ENCODE measurements at places on chromosomes 7 and 10.

- no peak for DNase-seq
Measured at GRCh38 chr7:143439866-143440265, 3.4 kb upstream of the TAS2R60 start.

GRCh38 chr10:113993489-113993991, 50.1 kb upstream of the ADRB1 start:
- no peak for DNase-seq

- DNase-seq, result no peak
Measured at GRCh38 chr10:121615435-121615793, 17.2 kb upstream of the FGFR2 start.

- DNase-seq, result no peak
Measured at GRCh38 chr7:50681432-50682045, 101.2 kb downstream of the GRB10 start.

DNA sequence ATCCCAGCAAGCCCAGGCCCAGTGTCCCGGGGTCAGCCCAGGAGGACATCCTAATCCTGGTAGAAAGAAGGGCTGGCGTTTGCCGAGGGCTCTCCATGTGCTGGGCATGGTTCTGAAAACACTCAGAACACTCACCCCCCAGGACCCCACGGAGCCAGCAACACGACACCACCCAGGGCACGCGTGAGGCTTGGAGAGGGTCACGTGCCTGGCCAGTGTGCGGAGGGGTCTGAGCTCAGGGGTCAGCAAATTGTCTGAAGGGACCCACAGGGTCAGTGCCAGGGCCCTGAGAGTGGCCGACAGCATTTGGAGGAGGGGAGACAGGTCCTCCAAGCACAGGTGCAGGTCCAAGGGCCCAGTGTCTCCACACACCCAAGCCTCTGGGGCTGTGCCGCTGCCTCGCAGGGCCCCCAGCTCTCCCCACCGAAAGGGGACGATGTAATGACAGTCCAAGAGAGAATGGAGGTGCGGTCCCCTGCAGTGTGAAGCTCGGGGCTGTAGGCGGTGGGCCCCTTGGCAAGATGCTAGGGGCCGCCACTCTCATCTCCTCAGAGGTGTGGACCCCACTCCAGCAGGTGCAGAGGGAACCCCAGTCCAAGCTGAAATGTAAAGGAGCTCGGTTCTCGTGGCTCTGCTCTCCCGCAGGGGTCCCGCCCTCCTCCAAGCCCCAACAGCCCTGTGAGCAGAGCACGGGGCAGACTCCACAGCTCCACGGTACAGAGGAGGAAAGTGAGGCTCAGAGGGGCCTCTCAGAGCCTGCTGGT, 7.8 kb downstream of the FOXL3 start:
- no peak for DNase-seq

- DNase-seq, result no peak
Measured at GRCh38 chr7:107068156-107068555, 23.7 kb downstream of the PRKAR2B start.

DNA sequence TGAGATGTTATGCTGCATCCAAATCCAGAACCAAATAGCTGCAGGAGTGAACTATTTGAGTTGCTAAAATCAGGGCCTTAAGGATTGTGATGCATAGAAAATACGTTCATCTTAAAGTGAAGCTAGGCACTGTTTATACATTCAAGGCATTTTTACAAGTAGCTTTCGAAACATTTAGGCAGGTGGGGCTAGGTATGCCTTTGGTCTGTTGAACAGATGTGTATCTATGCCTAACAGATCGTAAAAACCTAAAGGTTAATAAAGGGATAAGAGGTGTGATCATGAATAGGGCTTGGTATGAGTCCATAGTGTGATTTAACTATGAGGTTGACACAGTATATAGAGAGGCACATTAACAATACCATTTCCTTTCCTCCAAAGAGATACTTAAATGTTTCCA, 262.5 kb downstream of the SEMA3D start:
- DNase-seq, result no peak

- DNase-seq, result no peak
Measured at GRCh38 chr10:7856678-7857077, 38.4 kb downstream of the TAF3 start.

DNA sequence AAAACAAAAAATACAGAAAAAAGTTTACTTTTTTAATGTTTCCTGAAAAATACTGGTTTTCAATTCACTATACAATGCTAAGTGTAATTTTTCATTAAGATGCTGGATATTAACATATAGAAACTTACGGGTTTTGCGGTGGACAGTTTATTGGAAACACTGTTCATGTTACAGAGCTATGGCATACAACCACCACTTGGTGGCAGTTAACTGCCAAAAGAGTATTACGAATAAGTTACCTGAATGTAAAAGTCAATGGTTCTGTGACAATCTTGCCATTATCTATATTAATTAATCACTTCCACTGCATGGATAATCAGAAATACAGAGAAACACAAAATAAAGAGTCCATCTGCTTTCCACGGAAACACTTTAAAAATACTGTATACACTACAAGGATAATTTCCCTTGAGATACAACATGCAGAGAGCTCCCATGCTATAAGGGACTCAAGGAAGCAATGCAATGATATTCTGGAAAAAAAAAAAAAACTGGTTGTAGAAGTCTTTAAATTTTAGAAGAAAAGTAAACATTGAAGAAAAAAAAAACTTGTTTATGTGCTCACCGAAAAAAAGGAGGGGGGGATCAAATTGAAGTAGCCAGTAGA, 97.0 kb downstream of the TPK1 start:
- DNase-seq, result no peak

DNA sequence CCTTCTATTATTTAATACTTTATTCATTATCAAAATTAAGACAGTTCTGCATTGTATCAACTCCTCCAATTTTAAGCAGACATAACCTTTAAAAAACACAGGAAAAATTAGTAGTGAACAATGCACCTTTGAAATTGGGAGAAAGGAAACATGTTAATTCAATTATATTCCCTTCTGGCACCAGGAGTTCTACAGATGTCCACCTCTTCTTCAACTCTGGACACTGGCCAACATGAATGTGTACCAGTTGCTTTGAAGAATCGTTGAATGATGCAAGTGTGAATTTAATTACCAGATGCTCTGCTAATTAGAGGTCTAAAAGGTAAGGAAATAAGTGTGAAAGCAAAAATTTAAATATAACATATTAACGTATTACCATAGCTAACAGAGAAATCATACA, 206.7 kb upstream of the IGFBP3 start:
- DNase-seq, result no peak

DNA sequence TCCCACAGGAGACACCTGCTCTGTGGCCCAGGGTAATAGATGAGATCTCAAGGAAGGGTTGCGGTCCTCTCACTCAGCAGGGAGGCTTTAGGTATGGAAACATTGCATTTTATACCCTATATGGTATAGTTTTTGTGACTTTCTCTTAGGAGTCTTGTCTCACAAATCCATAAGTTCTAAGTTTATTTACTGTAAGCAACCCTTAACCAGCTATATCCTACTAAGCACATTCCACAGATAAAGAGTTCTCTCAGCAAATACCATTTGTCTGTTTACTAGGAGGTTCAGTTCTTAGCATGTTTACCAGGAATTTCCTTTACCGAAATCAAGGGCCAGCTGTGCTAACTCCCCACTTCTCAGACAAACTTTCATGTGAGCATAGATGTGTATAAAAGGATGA, 66.9 kb downstream of the ANLN start:
- DNase-seq, result no peak

DNA sequence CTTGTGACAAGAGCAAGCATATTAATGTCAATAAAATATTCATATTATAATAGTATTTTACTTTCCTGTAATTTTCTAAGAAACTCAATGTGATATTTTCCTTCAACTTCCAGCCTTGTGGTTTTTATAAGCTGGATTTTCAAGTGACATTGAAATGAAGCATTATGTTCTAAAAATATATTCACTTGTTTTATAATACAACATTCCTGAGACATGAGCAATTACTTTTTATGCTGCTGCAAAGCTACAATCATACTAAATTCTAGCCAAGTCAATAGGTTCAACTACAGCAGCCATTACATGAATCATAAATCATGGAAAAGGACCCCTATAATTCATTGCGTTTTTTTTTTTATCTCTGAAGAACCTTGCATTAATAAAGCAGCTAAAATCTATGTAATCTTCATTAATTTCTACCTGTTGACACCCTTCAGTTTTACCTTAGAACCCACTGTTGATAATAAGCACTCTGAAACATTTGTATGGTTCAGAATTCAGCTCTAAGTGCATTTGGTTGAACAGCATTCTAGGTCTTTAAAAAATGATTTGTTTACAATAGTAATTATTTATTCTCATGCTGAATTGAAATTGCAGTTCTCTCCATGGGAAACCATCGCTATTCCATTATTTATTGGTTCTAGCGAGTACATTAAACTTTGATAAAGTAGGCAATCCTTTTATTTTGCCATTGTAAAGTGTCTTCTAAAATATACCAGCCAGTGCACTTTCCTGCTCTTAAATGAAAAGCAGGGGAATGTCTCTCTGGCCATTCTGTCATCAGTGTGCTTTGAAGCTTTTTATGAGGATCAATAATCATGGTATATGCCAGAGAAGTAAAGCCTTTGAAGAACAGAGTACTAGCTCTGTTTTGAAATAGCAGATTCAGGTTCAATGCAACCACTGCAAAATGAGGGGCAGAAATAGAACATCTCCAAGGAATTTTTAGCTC, 132.6 kb downstream of the GNAT3 start:
- DNase-seq, result no peak

DNA sequence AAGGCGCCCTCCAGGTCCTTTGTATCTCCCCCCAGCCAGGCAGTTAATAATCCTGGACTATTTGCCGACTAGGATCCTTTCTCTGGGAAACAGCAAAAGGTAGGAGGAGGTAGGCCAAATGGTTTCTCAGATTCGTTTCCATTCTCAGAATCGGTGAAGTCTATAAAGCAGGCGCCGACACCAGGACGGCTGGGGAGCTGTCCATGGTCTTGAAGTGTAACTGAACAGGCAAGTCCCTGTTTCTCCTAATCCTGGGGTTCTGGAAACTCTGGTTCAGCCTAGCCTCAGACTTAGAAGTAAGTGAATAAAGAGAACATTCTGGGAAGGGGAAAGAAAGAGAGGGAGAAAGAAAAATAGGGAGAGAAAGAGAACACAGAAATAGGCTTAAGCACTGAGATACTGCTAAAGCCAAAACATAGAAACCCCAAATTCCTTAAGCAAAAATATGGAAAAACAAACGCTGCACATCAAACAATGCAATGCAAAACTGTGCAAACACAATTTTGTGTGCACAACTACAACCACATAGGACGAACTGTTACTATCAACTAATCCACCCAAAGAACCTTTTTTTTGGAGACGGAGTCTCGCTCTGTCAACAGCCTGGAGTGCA, 11.1 kb upstream of the INA start:
- DNase-seq, result no peak

- DNase-seq, result no peak
Measured at GRCh38 chr10:13787015-13787421, 200.3 kb downstream of the PRPF18 start.

GRCh38 chr10:5890452-5890915, 441 bp downstream of the FBH1 start:
- no peak for DNase-seq

Data from chondrocyte (in vitro differentiated cells).